ENCODE measurements at places on chromosomes 3 and 15. TPM values are rescaled to one million over a fixed set of nuclear protein-coding genes. Genes with fewer than 3 reads are reported as not detected.

GRCh38 chr3:141217389-141217788 lies 14.2 kb upstream of the PXYLP1 start:
- no peaks in the 10 kb centered on the region for H3K4me1 ChIP-seq
- H3K4me3 ChIP-seq: no peak overlapping the region
- H3K27ac ChIP-seq: no peak overlapping the region
- H3K36me3 ChIP-seq: no peaks in the 10 kb centered on the region
- peaks cover 1% of the 10 kb centered on the region for H3K27me3 ChIP-seq

GRCh38 chr3:33915796-33916546 lies 117.5 kb downstream of the PDCD6IP start:
- H3K27ac ChIP-seq: no peak overlapping the region
- no peak overlapping the region for H3K4me3 ChIP-seq
- no peaks in the 10 kb centered on the region for H3K27me3 ChIP-seq
- DNase-seq: no peak

- no peak overlapping the region for H3K27ac ChIP-seq
- no peaks in the 10 kb centered on the region for H3K27me3 ChIP-seq
- no peak overlapping the region for H3K4me3 ChIP-seq
- DNase-seq: no peak
- no peaks in the 10 kb centered on the region for H3K36me3 ChIP-seq
Measured at GRCh38 chr3:143217283-143217682, 97.7 kb downstream of the CHST2 start.

DNA sequence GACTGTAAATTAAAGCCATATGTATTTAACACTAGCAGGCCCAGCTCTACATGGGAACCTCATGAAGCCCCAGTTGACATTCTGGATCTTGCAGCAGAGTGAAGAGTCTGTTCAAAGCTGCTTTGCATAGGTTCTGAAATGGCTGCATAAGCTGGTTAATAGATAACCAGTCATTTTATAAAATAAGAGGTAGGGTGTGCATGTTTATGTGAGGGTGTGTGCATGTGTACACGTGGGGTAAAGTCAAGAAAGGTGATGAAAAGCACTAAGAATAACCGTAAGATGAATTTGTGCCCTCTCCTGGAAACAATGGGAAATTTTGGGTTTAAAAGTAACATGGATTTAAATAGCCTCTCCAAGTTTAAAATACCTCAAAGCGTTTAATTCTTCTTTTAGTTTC lies 33.0 kb downstream of the PAQR9 start:
- no peaks in the 10 kb centered on the region for H3K36me3 ChIP-seq
- peaks cover 5% of the 10 kb centered on the region for H3K27me3 ChIP-seq
- no peak for DNase-seq
- no peaks in the 10 kb centered on the region for H3K4me1 ChIP-seq

DNA sequence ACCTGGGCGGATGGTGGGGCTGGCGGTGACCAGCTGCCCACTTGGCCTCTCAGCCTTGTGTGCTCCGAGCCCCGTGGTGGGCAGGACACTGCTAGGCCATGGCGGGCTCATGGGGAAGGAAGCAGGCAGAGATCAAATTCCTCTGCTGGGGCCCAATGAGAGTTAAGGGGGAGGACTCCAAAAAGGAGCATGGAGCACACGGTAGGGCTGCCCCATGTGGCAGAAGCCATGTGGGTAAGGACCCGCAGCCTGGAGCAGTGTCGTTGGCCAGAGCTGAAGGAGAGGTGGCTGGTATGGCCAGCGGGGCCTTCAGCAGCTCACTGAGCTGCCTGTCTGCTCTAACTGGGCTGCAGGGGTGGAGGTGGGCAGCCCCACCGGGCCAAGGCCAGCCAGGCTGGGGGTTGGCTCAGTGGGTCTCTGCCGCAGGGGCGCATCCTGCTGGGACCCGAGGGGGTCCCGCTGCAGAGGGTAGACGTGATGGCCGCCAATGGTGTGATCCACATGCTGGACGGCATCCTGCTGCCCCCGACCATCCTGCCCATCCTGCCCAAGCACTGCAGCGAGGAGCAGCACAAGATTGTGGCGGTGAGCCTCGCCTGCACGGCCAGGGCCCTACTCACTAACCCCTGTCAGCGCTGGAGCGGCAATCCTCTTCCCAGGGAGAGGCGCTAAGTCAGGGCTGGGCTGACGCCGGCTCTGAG lies 11.3 kb downstream of the STAB1 start:
- no peak overlapping the region for H3K27ac ChIP-seq
- no peak for DNase-seq
- no peaks in the 10 kb centered on the region for H3K4me1 ChIP-seq
- no peaks in the 10 kb centered on the region for H3K36me3 ChIP-seq
- no peaks in the 10 kb centered on the region for H3K27me3 ChIP-seq

DNA sequence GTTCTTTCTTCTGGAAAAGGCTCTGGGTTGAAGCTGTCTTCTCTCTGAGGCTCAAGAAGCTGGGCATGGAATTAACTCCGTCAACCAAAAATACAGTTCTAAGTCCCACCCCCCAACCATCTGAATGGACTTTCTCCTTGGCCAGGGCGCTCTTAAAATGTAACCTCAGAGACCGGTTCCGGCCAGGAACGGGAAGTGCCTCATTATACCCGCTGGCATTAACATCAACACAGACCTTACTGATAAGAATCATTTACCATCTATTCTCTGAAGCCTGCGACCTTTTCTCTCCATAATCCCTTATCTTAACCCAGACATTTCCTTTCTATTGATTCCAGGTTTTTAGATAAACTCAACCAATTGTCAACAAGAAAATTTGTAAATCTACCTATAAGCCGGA lies 64.7 kb downstream of the ATP1B3 start:
- no peak overlapping the region for H3K27ac ChIP-seq
- DNase-seq: no peak
- no peaks in the 10 kb centered on the region for H3K27me3 ChIP-seq
- H3K4me1 ChIP-seq: no peaks in the 10 kb centered on the region
- H3K36me3 ChIP-seq: no peaks in the 10 kb centered on the region
- H3K4me3 ChIP-seq: no peak overlapping the region

GRCh38 chr3:6444888-6445658 lies 415.8 kb upstream of the GRM7 start:
- H3K27ac ChIP-seq: no peak overlapping the region
- no peak for DNase-seq
- H3K4me1 ChIP-seq: no peaks in the 10 kb centered on the region
- H3K4me3 ChIP-seq: no peak overlapping the region
- H3K36me3 ChIP-seq: no peaks in the 10 kb centered on the region
- H3K27me3 ChIP-seq: no peaks in the 10 kb centered on the region

DNA sequence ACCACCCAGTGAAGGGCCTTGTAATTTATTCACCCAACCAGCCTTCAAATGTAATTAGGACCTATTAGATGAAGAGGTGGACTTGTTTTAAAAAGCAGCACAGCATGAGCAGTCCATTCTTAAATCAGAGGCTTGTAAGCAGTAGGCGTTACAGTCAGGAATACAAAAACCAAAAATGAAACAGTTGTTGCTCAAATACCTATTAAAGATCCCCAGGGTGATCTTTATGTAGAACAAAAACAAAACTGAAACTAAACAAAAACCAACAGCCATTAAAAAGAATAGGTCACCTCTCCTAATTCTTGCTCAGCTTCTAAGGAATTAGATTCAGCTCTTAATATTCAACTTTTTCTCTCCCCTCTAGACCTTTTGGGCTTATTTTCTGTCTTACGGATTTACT lies 104.9 kb upstream of the ST8SIA2 start:
- no peak overlapping the region for H3K27ac ChIP-seq
- no peak overlapping the region for H3K4me3 ChIP-seq
- H3K36me3 ChIP-seq: no peaks in the 10 kb centered on the region
- H3K4me1 ChIP-seq: no peaks in the 10 kb centered on the region
- H3K27me3 ChIP-seq: no peaks in the 10 kb centered on the region

GRCh38 chr15:54033869-54034458 lies 55.7 kb downstream of the UNC13C start:
- DNase-seq: no peak
- no peak overlapping the region for H3K27ac ChIP-seq
- H3K4me3 ChIP-seq: no peak overlapping the region
- H3K4me1 ChIP-seq: no peaks in the 10 kb centered on the region
- no peaks in the 10 kb centered on the region for H3K36me3 ChIP-seq

- no peak for DNase-seq
- no peak overlapping the region for H3K4me3 ChIP-seq
- H3K27ac ChIP-seq: no peak overlapping the region
- H3K27me3 ChIP-seq: no peaks in the 10 kb centered on the region
Measured at GRCh38 chr3:8964436-8965370, 1.4 kb upstream of the RAD18 start.

DNA sequence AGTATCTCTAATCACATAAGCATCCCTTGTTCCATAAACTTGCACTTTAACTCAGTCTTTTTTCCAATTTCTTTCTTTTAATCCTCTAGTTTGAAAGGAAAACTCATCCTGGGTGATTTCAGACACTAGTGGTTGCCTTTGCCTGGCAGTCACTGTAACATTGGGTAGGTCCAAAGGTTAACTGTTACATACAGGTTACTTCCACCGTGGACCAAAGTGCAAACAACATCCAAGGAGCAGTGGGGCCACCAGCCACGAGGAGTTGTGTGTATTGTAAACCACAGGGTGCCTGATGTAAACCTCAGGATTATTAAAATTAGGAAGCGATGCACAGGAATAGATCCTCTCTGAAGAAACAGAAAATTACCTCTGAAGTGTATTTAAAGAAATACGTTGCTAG lies 75.0 kb downstream of the HCN4 start:
- DNase-seq: no peak
- H3K4me1 ChIP-seq: no peaks in the 10 kb centered on the region
- no peaks in the 10 kb centered on the region for H3K36me3 ChIP-seq
- no peak overlapping the region for H3K4me3 ChIP-seq
- no peaks in the 10 kb centered on the region for H3K27me3 ChIP-seq

- no peak overlapping the region for H3K27ac ChIP-seq
- H3K27me3 ChIP-seq: no peaks in the 10 kb centered on the region
- peaks cover 4% of the 10 kb centered on the region for H3K36me3 ChIP-seq
- DNase-seq: no peak
Measured at GRCh38 chr3:107718547-107718946, 195.8 kb downstream of the BBX start.

FAM107A gene
- polyA plus RNA-seq: not detected

SETMAR gene
- polyA plus RNA-seq: 12.9 TPM

EPHA3 gene
- polyA plus RNA-seq: not detected

KBTBD13 gene
- polyA plus RNA-seq: not detected

BCL6 gene
- polyA plus RNA-seq: 1.8 TPM

MESP2 gene
- not detected for polyA plus RNA-seq

SEMA3F gene
- not detected for polyA plus RNA-seq

NKIRAS1 gene
- polyA plus RNA-seq: 3.8 TPM

CLRN1 gene
- polyA plus RNA-seq: not detected

TICRR gene
- 0.07 TPM for polyA plus RNA-seq
